ENCODE measurements at places on chromosomes 13 and 19. TPM values are rescaled to one million over a fixed set of nuclear protein-coding genes. Genes with fewer than 3 reads are reported as not detected.

The TUBB4A gene
- polyA plus RNA-seq: not detected

The LCP1 gene
- polyA plus RNA-seq: 0.64 TPM

The LIG4 gene
- polyA plus RNA-seq: 4.8 TPM

The PTGER1 gene
- polyA plus RNA-seq: 0.79 TPM

The STX10 gene
- 55.6 TPM for polyA plus RNA-seq

The GPR4 gene
- polyA plus RNA-seq: 1.6 TPM

The C19orf38 gene
- 0.42 TPM for polyA plus RNA-seq

The NANOS3 gene
- polyA plus RNA-seq: 2.7 TPM

The URAD gene
- polyA plus RNA-seq: not detected

- no peaks in the 10 kb centered on the region for H3K27me3 ChIP-seq
- peak; percentile 71 for DNase-seq
- H3K4me3 ChIP-seq: peak overlapping the region; percentile 87
- H3K36me3 ChIP-seq: no peaks in the 10 kb centered on the region
Measured at GRCh38 chr19:40778706-40779284, 748 bp downstream of the RAB4B start.

- peaks cover 50% of the 10 kb centered on the region for H3K4me1 ChIP-seq
- no peaks in the 10 kb centered on the region for H3K27me3 ChIP-seq
- no peak for DNase-seq
- H3K36me3 ChIP-seq: no peaks in the 10 kb centered on the region
- no peak overlapping the region for H3K4me3 ChIP-seq
Measured at GRCh38 chr19:46953955-46954501, 65.6 kb upstream of the NPAS1 start.

DNA sequence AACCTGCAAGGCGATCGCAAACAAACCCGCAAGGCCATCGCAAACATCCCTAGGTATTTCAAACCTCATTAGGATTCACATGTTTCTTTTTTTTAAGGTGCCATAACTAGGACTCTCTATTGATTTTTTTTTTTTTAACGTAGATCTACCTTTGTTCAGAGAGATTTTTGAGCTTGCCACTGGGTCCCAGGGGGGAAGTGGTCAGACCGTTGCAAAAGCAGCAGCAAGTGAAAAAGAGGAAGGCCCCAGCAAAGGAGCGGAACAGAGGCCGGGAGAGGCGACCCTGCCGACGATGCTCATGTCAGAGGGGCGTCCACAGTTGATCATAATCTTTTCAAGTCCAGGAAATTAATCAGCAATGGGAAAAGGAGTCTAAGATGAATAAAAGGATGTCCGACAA, 32.7 kb upstream of the FLT1 start:
- H3K36me3 ChIP-seq: no peaks in the 10 kb centered on the region
- no peak for DNase-seq
- no peak overlapping the region for H3K27ac ChIP-seq
- peaks cover 4% of the 10 kb centered on the region for H3K4me1 ChIP-seq
- H3K4me3 ChIP-seq: no peak overlapping the region
- no peaks in the 10 kb centered on the region for H3K27me3 ChIP-seq

- H3K4me3 ChIP-seq: no peak overlapping the region
- no peak overlapping the region for H3K27ac ChIP-seq
- H3K27me3 ChIP-seq: no peaks in the 10 kb centered on the region
- DNase-seq: peak; percentile 49
- peaks cover 41% of the 10 kb centered on the region for H3K36me3 ChIP-seq
- H3K4me1 ChIP-seq: peaks cover 48% of the 10 kb centered on the region
Measured at GRCh38 chr19:5628461-5628860, 5.6 kb downstream of the SAFB start.

DNA sequence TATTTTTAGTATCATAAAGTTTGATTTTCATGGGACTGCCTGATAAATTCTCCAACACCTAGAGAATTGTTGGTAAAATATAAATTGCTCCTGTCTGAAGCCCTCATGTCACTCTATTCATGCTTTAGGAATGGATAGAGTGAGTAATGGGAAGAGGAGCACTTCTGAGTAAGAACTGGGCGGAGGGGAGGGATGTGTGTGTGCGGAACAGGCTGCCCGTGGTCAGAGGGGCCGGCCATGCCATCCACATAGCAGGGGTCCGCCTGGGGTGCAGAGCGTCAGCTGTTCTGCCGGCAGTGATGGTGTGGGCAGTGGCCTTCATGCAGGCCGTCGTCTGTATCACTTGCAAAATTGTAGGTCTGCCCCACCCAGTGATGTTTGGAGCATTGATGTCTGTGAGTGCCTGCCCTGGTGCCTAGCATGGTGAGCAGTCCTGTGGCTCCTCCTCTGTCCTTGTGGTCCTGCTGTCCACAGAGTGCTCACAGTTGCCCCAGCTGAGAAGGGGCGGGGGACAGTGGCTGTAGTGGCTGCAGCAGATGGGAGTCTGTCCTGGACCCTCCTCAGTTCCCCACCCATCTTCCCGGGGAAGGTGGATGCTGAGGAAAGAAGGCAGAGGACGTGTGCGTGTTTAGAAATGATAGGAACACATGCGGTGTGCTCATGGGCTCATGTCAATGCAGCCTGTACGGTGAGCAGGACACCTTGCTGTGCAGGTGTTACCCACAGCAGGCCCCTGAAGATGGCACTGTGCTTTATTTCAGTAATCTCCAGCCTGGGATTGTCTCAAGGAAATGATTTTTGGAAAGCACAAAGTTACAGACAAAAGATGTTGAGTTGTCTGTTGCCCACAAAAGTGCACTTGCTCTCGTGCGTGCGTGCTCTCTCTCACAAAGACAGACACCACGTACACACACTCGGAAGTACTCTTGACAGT, 49.4 kb upstream of the TEX29 start:
- peak; percentile 86 for DNase-seq
- H3K4me3 ChIP-seq: peak overlapping the region; percentile 52
- H3K4me1 ChIP-seq: peaks cover 25% of the 10 kb centered on the region
- no peaks in the 10 kb centered on the region for H3K27me3 ChIP-seq

DNA sequence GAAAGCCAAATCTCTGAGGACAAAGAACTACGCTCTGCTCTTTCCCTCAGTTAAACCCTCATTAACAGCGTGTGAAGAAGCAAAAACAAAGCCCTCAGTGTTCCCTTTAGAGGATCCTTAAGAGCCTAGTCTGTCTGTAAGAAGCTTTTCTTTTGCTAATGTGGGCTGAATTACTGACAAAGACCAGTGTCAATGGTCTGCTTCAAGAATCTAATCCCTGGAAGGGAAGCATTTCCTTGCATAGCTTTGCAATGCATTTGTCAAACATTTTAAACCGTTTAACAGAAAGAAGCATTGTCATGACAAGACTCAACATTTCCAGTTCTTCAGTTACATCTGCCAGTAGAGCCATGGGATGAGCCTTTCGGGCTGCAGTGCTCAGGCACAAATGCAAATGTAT, 64.9 kb downstream of the EDNRB start:
- DNase-seq: no peak
- H3K36me3 ChIP-seq: no peaks in the 10 kb centered on the region
- no peak overlapping the region for H3K4me3 ChIP-seq
- no peaks in the 10 kb centered on the region for H3K27me3 ChIP-seq

GRCh38 chr13:29713839-29714238, 118.4 kb upstream of the SLC7A1 start:
- no peak overlapping the region for H3K4me3 ChIP-seq
- no peaks in the 10 kb centered on the region for H3K4me1 ChIP-seq
- no peaks in the 10 kb centered on the region for H3K27me3 ChIP-seq
- H3K36me3 ChIP-seq: no peaks in the 10 kb centered on the region
- no peak overlapping the region for H3K27ac ChIP-seq
- DNase-seq: peak; percentile 9

GRCh38 chr13:113564331-113565023, 20.1 kb upstream of the TFDP1 start:
- H3K27ac ChIP-seq: no peak overlapping the region
- no peaks in the 10 kb centered on the region for H3K27me3 ChIP-seq
- H3K4me1 ChIP-seq: no peaks in the 10 kb centered on the region
- DNase-seq: no peak

DNA sequence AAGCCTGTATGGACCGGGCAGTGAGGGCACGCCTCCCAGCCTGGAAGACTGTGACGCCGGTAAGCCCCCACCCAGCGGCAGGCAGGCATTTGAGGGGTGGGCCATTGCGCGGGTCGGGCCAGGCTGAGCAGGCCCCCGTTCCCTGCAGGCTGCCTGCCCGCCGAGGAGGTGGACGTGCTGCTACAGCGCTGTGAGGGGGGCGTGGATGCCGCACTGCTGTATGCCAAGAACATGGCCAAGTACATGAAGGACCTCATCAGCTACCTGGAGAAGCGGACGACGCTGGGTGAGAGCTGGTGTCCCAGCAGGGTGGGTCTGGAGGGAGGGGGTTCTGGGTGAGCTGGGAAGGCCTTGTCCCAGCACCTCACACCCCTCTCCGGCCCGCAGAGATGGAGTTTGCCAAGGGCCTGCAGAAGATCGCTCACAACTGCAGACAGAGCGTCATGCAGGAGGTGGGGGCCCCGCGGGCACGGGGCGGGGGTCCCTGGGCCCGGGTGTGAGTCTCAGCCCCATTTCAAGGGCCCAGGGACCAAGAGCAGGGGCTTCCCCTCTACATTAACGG, 7.1 kb downstream of the ARHGAP45 start:
- H3K36me3 ChIP-seq: no peaks in the 10 kb centered on the region
- no peak overlapping the region for H3K4me3 ChIP-seq
- no peak for DNase-seq

DNA sequence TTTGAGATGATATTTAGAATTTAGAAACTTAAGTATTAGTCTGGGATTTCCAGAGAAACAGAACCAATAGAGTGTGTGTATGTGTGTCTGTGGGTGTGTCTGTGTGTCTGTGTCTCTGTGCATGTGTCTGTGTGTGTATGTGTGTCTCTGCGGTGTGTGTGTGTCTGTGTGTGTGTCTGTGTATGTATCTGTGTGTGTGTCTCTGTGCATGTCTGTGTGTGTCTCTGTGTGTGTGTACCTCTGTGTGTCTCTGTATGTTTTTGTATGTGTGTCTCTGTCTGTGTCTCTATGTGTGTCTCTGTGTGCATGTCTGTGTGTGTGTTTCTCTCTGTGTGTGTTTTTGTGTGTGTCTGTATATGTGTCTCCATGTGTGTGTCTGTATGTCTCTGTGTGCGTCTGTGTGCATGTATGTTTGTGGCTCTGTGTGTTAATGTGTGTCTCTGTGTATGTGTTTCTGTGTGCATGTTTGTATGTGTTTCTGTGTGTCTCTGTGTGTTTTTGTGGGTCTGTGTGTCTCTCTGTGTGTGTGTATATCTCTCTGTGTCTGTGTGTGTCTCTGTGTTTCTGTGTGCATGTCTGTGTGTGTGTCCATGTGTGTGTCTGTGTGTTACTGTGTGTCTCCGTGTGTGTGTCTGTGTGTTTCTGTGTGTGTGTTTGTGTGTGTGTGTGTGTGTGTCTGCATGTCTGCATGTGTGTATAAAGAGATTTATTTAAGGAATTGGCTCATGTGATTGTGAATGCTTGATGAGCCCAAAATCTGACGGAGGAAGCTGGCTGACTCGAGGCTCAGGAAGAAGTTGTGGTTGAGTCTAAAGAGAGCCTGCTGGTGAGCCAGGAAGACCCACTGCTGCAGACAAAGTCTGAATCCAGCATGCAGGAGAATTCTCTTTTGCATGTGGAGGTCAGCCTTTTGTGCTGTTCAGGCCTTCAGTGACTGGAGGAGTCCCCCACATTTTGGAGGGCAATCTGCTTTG, 22.2 kb downstream of the GPR42 start:
- no peaks in the 10 kb centered on the region for H3K36me3 ChIP-seq
- DNase-seq: no peak

- H3K27ac ChIP-seq: no peak overlapping the region
- H3K4me1 ChIP-seq: no peaks in the 10 kb centered on the region
- H3K36me3 ChIP-seq: no peaks in the 10 kb centered on the region
Measured at GRCh38 chr19:41019346-41019745, 28.3 kb downstream of the CYP2B6 start.

- H3K36me3 ChIP-seq: no peaks in the 10 kb centered on the region
- H3K4me1 ChIP-seq: no peaks in the 10 kb centered on the region
- H3K4me3 ChIP-seq: no peak overlapping the region
- no peak overlapping the region for H3K27ac ChIP-seq
- DNase-seq: peak; percentile 42
- no peaks in the 10 kb centered on the region for H3K27me3 ChIP-seq
Measured at GRCh38 chr19:55432241-55432959, 10.7 kb downstream of the SHISA7 start.

- H3K27ac ChIP-seq: no peak overlapping the region
- H3K27me3 ChIP-seq: peaks cover 2% of the 10 kb centered on the region
- H3K4me3 ChIP-seq: no peak overlapping the region
- no peaks in the 10 kb centered on the region for H3K36me3 ChIP-seq
- no peaks in the 10 kb centered on the region for H3K4me1 ChIP-seq
Measured at GRCh38 chr13:46100191-46100815, 4.5 kb downstream of the CPB2 start.

DNA sequence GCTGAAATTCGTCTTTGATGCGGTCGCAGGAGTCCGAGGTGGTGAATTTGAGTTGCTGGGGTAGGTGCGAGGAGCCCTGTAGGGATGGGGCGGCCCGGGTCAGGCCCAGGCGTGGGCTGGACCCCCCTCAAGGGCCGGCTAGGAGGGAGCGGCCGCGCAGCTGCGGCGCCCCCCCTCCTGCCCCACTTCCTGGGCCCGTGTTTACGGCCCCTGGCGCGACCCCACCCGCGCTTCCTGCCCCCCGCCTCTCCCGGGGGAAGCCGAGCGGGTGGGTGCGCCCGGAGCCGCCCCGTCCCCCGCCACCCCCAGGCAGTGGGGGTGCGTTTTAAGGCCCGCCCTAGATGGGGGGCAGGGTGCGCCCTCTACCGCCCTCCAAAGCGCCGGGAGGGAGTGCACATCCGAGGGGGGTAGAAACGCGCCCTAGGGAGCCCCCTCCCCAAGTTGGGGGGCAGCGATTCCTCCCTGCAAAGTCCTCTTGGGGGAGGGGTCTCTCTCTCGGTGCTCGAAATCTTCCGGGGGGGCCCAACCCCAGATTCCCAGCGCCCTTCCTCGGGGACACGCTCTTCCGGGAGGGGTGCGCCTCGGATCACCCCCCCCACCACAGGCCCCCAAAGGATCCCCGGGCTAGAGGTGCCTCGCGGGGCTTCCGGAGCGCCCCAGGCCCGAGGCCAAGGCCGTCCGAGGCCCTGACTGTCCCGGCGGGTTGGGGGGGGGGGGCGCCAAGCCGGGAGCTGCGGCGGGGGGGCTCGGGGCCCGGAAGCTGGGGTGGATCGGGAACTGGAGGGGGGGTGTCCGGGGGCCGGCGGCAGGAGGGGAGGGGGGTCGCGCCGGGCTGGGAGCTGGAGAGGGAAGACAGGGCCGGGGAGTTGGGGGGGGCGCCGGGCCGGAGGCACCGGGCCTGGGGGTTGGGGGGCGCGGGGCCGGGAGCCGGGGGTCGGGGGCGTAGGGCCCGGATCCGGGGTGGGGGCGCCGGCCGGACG, 823 bp downstream of the TLE5 start:
- H3K27ac ChIP-seq: peak overlapping the region; percentile 16
- 0 out of 2 replicates have a peak, but pooled peaks cover 14% of the 10 kb centered on the region for H3K36me3 ChIP-seq
- H3K4me3 ChIP-seq: peak overlapping the region; percentile 78
- H3K27me3 ChIP-seq: no peaks in the 10 kb centered on the region
- DNase-seq: peak; percentile 61
- H3K4me1 ChIP-seq: no peaks in the 10 kb centered on the region

- H3K4me3 ChIP-seq: no peak overlapping the region
- no peak overlapping the region for H3K27ac ChIP-seq
- DNase-seq: no peak
- H3K4me1 ChIP-seq: no peaks in the 10 kb centered on the region
- no peaks in the 10 kb centered on the region for H3K36me3 ChIP-seq
- H3K27me3 ChIP-seq: no peaks in the 10 kb centered on the region
Measured at GRCh38 chr19:49374665-49375434, 11.2 kb downstream of the DKKL1 start.

GRCh38 chr13:39516096-39516495, 86.9 kb downstream of the LHFPL6 start:
- peak overlapping the region; percentile 36 for H3K27ac ChIP-seq
- peak overlapping the region; percentile 42 for H3K4me3 ChIP-seq
- H3K4me1 ChIP-seq: peaks cover 20% of the 10 kb centered on the region
